ENCODE measurements at places on chromosomes 2 and 18.

GRCh38 chr2:111946294-111947114 lies 48.1 kb downstream of the MERTK start:
- DNase-seq: no peak

- DNase-seq: no peak
Measured at GRCh38 chr2:38073211-38074057, 2.5 kb downstream of the CYP1B1 start.

GRCh38 chr2:13542642-13543041 lies 825.9 kb downstream of the TRIB2 start:
- no peak for DNase-seq

DNA sequence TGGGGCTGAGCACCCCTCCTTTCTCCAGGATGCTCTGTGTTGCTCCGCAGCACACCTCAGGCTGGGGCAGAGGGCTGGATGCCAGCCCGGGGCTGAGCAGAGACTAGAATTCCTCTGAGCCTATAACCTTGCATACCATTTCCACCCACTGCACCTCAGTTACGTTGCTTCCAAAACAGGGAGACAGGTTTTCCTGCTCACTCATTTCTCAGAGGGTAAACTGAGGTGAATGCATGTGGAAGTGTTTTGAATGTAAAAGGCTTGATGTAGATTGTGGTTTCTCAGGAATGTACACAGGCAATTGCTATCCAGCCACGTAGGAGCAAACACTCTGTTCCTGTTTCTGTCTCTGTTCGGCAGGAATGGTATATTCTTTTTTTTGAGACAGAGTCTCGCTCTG lies 45.3 kb downstream of the EDAR start:
- no peak for DNase-seq

DNA sequence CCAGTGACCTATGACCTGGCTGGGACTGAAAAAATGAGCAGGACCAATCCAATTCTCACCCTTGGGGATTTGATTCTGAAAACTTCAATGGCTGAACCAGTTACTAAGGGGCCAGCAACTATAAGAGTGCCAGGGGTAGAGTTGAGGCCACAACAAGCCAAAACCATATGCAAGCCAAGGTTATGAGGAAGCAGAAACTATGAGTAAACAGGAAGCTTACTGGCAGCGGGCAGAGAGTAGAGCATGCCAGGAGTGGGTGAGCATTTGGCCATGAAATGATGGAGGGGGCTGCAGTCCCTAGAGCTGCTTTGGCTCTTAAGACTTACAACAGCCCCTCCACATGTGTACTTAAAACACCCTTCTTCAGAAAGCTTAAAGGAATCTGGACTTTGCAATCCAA lies 82.4 kb downstream of the RBMS1 start:
- no peak for DNase-seq

DNA sequence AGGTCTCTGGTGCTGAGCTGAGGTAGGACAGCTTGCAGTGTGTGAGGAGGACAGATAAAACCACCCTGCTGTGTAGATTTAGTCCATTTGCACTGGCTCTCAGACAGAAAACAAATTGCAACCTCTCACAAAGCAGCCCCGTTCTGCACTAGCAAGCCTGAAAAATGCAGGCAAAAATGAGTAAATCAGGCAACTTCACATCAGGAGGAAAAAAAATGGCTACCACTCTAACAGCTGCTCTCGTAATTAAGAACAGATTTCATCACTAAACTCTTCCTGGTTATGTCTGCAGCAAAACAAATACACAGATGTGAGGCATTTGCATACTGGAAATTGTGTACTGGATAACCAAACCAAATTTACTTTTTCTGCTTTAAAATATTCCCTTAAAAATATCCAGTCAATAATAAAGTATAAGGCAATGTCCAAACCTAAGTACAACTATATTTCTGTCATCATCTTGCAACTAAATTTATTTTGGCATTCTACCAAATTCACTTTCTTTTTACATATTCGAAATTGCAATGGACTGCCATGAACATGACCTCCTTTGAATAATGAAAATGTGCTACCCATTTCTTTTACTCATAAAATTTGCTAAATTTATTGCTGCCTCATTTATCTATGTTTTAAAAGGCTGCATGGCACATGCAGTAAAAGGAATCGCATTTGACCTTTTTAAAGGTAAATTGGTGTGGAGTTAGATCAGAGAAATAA lies 157.4 kb downstream of the AFF3 start:
- no peak for DNase-seq

GRCh38 chr2:158187908-158188307 lies 86.2 kb downstream of the UPP2 start:
- DNase-seq: no peak

DNA sequence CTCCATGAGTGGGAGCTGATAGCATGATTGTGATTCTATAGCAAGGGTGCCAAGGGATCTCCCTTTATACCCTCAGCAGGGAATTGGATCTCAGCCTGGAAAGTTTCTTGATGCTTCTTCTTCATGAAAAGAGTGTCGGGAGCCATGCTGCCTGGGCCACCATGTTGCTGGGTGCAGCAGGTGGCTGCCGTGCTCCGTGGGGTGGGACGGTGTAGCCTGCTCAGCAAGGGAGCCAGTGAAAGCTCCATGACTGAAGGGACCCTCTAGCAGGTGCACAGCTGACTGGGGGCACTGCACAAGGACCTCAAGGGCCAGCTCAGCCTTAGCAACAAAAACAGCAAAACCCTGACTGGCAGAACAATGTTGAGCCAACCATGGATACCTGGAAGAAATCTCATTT lies 368.9 kb upstream of the HS6ST1 start:
- DNase-seq: no peak

- DNase-seq: no peak
Measured at GRCh38 chr2:241087420-241088268, 14.4 kb downstream of the MTERF4 start.

- no peak for DNase-seq
Measured at GRCh38 chr18:66334534-66334933, 269.4 kb downstream of the CDH19 start.

GRCh38 chr2:219230059-219230540 lies 494 bp downstream of the ANKZF1 start:
- DNase-seq: peak; percentile 59

DNA sequence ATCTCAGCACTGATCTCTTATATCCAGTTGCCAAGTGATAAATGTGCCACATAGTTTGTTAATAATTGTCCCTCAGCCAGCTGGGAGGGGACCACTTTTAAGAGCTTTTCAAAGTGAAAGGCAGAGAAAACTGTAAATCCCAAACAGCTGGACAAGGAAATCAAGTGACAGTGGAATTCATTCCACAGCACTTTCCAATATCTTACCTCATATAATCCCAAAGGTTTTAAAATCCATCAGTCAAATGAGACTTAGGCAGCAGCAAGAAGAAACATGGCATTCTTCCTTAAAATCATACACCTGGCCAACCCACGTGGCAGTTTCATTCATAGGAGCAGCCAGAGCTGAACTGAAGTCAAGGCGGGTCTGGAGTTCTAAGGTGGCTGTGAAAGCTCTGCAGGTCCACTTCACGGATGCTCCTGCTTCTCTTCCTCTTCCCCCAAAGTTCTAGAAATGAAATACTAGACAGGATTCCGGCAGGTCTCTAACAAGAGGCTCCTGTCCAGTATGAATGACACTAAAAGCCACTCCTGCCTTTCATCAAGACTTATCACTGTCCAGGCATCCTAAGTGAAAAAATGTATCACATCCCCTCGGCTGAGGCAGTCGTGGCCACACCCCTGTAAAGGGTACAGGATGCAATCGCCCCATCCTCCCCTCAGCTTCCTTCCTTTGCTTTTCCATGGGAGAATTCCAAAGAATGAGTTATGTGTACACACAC lies 190.4 kb upstream of the STK17B start:
- DNase-seq: no peak

DNA sequence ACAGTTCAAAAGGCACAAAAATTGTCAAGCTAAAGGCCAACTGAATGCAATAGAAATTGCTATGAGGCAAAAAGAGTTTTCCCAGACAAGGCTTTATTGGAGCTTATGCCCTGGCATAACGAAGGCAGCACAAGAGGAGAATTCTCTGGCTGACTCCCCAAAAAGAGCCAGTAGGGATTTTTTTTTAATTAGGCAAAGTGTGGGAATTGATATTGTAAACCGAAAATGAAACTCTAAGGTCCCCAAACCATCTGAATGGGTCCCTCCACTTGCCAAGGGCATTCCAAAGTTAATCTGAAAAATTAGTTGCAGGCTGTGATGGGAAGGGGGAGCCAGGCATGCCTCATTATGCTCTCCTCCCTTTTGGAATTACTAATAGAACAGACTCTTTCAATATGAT lies 118.9 kb downstream of the SPOPL start:
- DNase-seq: no peak

- no peak for DNase-seq
Measured at GRCh38 chr2:222561817-222562645, 93.9 kb downstream of the FARSB start.

DNA sequence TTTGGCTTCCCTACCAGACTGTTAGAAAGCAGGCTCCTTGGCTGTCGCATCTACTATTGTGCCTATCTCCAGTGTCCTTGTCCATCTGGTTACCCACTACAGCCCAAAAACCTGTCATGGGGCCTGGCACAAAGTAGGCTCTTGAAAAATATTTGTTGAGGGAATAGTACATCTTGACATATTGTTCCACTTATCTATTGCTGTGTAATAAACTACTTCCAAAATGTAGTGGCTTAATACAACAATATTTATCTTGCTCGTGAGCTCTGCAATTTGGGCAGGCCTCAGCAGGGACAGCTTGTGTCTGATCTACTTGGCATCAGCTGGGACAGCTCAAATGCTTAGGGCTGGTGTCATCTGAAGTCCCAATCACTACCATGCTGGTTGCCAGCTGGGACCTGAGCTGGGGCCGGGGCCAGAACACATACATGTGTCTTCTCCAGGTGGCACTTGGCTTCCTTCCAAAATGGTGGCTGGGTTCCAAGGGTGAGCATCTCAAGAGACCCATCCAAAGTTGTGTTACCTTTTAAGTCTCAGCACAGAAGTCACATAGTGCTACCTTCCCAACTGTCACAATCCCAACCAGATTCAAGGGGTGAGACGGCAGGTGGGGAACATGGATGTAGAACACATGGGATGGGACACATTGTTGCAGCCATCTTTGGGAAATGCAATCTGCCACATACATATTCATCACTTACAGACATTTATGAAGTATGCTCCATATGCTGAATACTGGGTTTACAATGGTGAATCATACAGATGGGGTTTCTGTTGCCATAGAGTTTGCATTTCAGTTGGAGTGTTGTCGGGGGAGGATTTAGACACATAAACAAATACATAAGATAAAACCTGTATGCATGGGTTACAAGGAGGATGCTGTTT lies 134.2 kb downstream of the FOXI3 start:
- no peak for DNase-seq

DNA sequence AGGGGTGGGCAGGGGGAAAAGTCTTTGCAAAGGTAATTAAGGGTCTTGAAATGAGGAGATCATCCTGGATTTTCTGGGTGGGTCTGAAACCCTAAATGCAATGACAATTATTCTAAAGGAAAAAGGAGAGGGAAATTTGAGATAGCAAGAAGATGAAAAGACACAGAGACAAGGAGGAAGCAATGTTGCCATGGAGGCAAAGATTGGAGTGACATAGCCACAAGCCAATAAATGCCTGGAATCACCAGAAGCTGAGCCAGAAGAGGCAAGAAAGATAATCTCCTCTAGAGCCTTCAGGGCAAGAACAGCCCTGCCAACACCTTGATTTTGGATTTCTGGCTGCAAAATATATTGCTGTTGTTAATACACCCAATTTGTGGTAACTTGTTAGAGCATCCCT lies 1246.3 kb upstream of the PIK3C3 start:
- DNase-seq: no peak

DNA sequence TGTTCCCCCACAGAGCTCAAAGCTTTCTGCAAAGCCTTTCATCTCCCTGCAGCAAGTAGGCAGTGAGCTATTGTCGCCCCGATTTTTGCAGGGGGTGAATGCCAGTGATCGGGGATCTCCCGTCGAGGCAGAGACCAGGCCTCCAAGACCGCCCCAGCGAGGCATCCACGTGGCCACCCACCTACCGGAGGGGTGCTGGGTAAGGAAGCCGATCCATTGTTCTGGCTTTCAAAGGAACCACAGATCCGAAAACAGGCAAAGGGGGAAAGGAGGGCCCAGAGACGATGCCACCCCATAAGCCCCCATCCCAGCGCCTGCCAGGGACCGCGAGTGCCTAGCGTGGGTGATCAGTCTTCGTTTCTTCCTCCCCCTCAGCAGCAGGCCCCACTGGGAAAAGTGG lies 2.4 kb downstream of the ADRA2B start:
- peak; percentile 13 for DNase-seq

DNA sequence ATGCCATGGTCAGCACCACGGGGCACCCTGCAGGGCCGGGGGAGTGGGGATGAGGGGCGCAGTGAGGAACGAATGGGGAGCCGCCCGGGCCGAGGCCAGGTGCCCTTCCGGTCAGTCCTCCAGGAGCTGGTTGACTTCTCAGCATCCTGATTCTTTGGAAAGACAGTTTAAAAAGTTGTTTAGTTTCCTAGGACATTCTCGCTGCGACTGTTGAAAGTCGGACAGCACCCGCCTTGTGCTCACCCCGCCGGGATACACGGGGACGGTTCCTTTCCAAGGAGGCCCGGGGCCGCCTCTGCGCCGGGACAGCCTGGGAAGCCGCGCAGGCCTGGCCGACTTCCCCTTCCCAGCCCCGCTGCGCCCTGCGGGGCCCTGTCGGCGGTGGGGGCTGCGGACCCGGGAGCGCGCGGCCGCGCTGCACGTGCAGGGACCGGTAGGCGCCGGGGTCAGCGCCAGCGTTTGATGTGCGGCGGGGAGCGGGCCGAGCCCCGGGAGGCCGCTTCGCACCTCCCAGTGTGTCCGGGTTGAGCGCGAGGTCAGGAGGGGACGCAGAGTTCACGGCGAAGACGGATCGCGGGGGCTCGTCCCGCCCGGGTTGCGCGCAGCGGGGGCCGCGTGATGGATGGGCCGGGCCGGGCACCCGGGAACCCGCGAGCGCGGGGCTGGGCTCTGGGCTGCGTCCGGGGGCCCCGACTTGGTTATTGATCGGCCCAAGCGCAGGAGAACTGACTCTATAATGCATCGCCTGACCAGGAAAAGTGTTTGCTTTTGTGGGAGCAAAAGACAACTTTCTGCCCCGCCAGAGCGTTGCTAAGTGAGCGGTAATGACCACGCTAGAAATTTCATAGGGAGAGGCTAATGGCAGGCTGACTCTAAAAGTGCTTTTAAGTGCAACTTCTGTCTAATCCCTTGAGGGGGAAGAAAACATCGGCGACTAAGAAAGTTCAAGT lies 28.0 kb upstream of the SMIM21 start:
- peak; percentile 35 for DNase-seq

- no peak for DNase-seq
Measured at GRCh38 chr2:2681711-2682251, 350.7 kb upstream of the MYT1L start.

Measured in activated naive CD8-positive, alpha-beta T cell treated with anti-CD3 and anti-CD28 coated beads, Interleukin-2, amount 10 ng/mL, durations not matched to agents 7 days and 5 days (primary cell).